Fibroblast of lung (primary cell): ENCODE measurements at places on chromosomes 2 and 18. TPM values are rescaled to one million over a fixed set of nuclear protein-coding genes. Genes with fewer than 3 reads are reported as not detected.

DNA sequence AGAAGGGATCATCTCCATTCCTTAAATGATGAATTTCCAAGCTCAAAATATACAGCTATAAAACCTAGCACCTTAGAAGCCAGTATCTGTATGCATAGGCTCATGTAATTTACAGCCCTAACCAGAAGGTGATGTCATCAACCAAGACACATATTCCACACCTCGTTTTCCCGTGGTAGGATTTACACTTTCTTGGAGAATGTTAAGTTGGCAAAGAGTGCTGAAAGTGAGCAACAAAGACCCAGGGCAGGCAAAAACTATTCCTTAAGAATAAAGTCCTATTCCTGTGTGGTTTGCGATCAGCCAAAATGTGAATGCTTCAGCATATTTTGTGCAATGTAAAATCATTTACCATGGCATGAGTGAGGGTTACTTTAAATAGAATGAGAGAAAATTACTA lies 247.1 kb downstream of the OSR1 start:
- DNase-seq, result no peak

DNA sequence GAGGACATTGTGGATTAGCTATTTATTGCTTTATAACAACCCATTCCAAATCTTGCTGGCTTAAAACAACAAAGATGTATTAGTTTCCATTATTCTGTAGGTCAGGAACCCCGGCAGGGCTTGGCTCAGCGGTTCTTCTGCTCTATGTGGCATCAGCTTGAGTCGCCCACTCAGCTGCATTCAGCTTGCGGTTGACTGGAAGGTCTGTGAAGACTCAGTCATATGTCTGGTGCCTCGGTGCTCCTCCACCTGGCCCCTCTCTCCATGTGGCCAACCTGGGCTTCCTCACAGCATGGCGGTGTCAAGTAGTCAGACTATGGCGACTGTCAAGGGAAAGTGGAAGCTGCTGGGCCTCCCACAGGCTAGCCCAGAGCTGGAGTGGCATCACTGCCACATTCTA lies 48.6 kb downstream of the EMILIN2 start:
- DNase-seq, result no peak

GRCh38 chr2:58378152-58378551 lies 137.0 kb upstream of the FANCL start:
- no peak for DNase-seq

- peak; percentile 40 for DNase-seq
These were observed 146.1 kb downstream of the LNPK start for GRCh38 chr2:175855794-175856453.

GRCh38 chr18:30527226-30527625 lies 515.3 kb downstream of the DSC3 start:
- no peak for DNase-seq

DNA sequence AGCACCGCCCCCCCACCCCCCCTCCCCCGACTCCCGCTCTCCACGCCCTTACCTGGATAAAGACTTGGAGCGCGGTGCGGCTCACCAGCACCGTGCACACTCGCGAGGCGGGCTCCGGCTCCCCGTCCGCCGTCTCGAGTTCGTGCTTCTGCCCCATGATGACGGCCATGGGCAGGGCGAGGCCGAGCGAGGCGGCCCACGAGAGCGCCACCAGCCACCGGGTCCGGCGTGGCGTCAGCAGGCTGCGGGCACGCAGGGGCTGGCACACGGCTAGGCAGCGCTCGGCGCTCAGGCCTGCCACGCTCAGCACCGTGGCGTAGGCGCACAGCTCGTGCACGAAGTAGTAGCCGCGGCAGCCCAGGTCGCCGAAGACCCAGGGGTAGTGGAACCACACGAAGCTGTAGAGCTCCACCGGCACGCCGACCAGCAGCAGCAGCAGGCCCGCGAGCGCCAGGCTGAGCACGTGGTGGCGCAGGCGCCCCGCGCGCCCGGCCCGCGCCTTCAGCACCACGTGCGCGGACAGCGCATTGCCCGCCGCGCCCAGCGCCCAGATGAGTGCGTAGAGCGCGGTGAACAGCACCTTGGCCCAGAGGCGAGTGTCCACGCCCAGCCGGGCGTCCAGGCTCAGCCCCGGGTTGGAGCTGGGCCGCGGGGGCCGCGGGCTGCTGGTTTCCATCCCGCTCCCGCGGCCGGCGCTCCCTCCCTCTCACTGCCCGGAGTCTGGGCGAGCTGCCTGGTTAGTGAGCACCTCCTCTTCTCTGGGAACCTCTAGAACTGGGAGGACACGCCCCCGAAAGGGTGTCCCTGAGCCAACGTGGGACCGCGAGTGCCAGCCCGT lies at the start of gene NTSR2:
TSS of gene NTSR2 (minus strand) at position 742 of the 838 bp plus-strand sequence. CDS start at position 676, 66 bp downstream.
- peak; percentile 67 for DNase-seq

GRCh38 chr2:117771969-117772630 lies 42.4 kb upstream of the DDX18 start:
- peak; percentile 41 for DNase-seq

DNA sequence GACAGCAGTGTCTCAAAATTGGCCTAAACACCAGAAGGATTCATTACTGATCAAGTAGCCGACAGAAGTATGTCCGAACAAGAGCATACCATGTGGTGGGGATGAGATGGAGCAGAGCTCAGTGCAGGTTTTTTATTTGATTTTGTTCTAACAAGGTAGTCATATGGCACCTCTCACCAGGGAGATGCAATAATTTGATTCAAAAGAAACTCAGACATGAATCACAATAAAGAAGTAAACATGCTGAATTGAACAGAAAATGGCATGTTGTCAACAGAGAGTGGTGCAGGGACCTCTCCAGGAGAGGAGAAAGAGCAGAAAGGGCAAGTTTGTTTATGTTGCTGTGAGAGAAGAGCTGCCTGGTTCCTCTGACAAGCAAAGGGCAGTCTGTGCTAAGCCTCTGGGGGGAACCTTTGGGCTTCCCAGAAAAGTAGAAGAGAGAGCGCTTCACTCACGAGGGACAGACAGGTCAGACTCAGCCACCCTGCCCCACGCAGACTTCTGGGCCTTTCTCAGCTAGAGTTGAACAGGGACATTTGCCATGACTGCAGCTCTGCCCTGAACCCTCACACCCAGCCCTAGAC lies 351.3 kb upstream of the RAB12 start:
- DNase-seq, result no peak

- DNase-seq, result peak; percentile 30
These were observed 44.2 kb downstream of the WDPCP start for GRCh38 chr2:63544017-63544627.

GRCh38 chr2:70089220-70089982 lies 2.1 kb downstream of the PCBP1 start:
- DNase-seq, result no peak

DNA sequence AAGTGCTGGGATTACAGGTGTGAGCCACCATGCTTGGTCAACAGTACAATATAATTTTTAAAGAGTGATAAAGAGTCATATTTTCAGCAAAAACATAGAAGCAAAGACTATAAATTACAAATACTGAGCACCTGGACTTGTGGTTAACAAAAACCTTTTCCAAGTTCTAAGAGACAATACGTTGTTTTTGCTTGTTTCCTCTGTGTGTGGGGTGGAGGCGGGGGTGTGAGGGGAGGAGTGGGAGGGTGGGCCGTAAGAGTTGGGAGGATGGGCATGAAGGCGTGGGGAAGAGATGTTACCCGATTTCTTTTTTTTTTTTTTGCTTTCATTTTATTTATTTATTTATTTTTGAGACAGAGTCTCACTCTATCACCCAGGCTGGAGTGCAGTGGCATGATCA lies 78.0 kb upstream of the WIPF1 start:
- DNase-seq, result no peak

GRCh38 chr2:177281400-177282180 lies 17.1 kb upstream of the NFE2L2 start:
- no peak for DNase-seq

DNA sequence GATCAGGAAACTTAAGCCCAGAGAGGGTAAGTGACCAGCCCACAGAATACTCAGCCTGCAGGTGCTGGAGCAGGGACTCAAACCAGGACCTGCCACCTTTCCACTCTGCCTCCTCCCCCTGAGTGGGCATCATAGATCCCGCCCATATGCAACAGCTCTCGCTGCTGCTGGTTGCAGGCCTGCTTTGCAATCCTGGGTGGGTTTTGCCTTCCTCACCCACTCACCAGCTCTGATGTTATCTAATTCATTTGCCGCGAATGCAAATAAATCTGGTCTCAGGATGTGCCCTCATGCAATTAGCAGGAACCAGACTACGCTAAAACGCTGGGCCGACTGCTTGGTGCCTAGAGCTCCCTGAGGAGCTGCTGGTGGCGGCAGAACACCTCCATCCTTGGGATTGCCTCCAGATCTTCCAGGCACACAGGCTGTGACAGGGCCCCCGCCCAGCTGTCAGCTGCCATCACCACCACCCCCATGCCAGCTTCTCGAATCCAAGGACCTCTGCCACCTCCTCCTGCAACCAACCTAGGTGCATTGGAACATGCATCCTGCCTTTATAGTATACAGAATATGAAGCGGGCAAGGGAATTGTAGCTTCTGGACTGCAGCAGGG lies 28.8 kb downstream of the CNGA3 start:
- DNase-seq, result no peak

- DNase-seq, result peak; percentile 13
These were observed 24.9 kb downstream of the MERTK start for GRCh38 chr2:111923276-111923804.

- DNase-seq, result no peak
These were observed 57.3 kb upstream of the FAM117B start for GRCh38 chr2:202577250-202578183.

- DNase-seq, result no peak
These were observed 182.6 kb upstream of the THSD7B start for GRCh38 chr2:136582628-136583205.

- peak; percentile 32 for DNase-seq
These were observed 81.9 kb downstream of the EPB41L5 start for GRCh38 chr2:120094795-120095194.

- no peak for DNase-seq
These were observed 244.1 kb downstream of the ICOS start for GRCh38 chr2:204180649-204181048.

DNA sequence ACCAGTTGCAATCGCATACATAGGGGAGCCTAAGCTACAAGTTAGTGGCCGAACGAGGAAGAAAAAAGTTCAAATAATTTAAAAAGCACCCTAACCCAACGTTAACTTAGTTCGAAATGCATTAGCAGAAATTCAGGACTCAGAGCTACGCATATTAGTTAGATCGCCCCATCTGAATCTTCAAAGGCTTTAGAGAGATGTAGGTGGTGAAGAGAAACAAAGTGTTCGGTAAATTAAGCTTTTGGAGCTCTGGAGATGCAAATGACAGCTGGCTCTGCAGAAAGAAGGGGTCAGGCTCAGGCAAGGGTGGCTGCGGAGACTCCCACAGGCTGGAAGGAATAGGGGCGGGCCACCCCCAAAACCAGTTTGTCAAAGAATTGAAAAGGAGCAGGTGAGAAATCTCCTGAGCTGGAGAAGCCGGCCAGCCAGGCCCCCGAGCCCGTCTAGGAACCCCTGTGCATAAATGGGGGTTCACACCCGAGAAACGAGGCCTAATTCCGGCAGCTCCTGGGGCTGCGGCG lies 621 bp downstream of the TXNL1 start:
- DNase-seq, result peak; percentile 4

DNA sequence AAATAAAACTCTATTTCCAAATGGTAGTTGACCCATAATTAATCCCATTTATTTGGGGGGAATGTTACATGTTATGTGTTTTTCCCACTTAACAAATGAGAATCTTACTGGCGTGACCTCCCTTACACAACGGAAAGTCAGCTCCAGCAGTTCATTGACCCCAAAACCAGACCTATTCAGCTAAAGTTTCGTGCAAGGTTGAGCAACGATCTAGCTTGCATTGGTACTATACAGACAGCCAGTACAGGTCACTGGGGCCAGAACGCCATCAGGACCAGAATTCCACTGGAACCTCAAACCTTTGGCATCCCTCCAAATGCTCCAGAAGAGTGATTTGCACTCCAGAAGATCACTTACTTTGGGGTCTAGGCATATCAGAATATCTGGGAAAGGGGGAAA lies 6.8 kb upstream of the CTAGE1 start:
- peak; percentile 14 for DNase-seq

DNA sequence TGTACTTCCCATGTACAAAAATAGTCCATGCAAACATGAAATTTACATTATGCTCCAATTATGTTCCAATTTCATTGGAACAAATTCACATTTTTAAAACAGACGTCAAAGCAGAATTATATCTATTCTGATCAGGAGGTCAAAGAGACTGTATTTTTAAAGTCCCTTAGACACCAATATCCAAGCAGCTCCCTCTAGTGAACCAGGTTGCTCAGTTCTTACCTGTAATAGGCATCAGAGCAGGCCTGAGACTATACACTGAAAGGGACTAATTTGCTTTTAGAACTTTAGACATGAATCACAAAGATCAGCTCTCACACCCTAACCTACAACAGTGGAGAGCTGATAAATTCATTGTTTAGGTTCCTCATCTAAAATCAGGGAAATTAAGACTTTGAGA lies 273.9 kb downstream of the MBD2 start:
- DNase-seq, result no peak

DNA sequence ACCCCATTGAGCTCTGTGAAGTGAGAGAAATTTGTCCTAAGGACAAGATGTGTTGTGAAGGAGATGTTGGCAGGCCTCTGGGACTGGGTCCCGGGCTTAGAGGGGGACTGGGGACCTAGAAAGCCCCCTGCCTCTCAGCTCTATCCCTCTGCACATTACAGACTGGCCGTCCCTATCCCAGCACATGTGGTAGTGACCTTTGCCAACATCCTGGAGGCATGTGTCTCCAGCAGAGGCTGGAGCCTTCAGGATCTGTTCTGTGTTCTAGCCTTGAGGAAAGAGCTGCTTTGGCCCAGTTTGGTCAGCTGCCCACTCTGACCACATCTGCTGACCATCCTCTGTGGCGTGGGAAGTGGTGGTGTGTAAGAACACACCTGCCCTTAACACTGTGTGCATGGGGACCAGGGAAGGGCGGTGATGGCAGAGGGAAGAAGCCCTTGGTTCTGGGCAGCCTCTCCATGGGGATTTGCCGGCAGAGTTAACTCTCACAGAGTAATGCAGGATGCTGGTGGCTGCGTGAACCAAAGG lies 33.4 kb downstream of the NCK2 start:
- DNase-seq, result no peak

DNA sequence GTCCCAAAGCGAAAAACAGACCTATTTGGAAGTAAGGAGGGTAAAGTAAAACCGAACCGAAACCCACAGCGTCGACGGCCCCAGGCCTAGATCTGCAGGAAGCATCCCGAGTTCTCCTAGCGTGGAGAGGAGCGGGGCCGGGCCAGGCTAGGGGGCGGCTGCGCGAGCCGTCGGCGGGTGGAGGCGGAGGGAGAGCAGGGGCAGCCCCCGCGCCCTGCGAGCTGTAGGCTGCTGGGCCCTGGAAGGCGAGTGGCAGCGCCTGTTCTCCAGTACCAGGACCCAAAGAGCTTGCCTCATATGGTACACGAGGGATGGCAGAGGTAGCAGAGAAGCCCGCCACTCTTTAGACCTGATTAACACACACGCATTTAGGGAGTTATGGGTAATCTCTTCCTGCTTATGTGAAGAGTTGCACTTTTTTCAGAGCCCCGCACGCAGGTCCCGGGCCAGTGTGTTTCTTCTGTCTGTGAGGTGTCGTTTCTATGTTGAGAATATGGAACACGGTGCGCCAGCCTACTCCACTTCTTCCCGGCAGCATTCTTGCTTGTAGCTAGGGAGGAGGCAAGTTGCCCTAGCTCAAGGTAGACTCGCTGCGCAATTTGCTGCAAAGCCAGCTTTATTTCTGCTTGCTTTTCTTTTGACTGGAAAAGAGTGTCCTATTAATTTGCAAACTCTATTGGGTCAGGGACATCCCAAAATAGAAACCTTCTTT lies 71.1 kb downstream of the ARHGEF33 start:
- no peak for DNase-seq

Gene PLCD4
- total RNA-seq, result 3.9 and 10.7 TPM in 2 replicates

Gene VIT
- total RNA-seq, result 0.17 and 0.77 TPM in 2 replicates

Gene SPATA3
- total RNA-seq, result not detected in 2 replicates

Gene KCNS3
- total RNA-seq, result 1.3 and 6.3 TPM in 2 replicates

Gene PRKCE
- 12.3 and 19.0 TPM in 2 replicates for total RNA-seq

Gene ADAM23
- total RNA-seq, result 2.3 and 3.1 TPM in 2 replicates

Gene G6PC2
- not detected in 2 replicates for total RNA-seq
